ENCODE measurements at places on chromosomes 7 and 10.

DNA sequence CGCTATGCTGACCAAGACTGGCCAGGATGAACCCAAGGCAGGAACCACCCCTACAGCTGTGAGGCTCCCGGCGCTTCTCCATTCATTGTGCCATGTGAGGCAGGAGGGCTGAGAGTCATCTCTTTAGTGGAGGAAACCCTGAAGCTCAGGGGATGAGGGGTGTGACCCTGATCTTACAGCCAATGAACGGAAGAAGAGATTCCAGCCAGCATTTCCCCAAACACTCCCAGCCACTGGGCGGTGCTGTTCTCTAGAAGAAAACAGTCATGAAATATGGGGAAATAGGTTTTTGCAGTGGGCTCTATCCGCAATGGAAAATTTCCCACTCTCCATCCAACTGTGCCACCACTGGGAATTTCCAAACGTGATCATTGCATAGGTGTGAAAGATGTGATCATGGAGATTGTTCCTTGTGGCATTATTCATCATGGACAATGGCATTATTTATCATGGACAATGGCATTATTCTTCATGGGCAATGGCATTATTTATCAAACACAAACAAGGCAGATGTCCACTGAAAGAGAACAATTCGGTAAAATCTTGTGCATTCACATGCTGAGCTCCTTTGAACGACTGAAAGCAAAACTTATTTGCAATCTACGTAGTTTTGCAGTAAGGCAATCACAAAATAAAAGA lies 14.0 kb upstream of the SLC18A2 start:
- DNase-seq = no peak

- no peak for DNase-seq
Measured at GRCh38 chr7:73970801-73971229, 57.2 kb upstream of the ELN start.

DNA sequence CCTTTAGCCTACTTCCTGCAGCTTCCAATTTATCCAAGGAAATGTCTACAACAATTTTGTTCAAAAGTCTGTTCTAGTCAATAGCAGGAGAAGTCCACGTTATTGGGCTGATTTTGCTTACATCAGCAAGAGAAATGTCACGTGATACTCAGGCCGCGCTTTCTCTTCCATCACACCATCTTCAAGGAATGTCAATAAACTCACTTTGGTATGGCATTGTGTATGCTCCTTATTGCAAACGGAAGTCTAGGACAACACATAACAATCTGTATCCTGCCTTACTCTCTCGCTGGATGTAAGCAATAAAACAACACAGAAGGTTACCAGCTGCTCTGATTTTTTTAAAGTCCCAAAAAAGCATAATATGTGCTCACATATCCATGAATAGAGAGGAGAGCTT lies 17.1 kb upstream of the STK17A start:
- no peak for DNase-seq

- DNase-seq = no peak
Measured at GRCh38 chr10:67621834-67622233, 74.2 kb downstream of the CTNNA3 start.

GRCh38 chr10:36817898-36818297 lies 307.5 kb upstream of the ANKRD30A start:
- no peak for DNase-seq

DNA sequence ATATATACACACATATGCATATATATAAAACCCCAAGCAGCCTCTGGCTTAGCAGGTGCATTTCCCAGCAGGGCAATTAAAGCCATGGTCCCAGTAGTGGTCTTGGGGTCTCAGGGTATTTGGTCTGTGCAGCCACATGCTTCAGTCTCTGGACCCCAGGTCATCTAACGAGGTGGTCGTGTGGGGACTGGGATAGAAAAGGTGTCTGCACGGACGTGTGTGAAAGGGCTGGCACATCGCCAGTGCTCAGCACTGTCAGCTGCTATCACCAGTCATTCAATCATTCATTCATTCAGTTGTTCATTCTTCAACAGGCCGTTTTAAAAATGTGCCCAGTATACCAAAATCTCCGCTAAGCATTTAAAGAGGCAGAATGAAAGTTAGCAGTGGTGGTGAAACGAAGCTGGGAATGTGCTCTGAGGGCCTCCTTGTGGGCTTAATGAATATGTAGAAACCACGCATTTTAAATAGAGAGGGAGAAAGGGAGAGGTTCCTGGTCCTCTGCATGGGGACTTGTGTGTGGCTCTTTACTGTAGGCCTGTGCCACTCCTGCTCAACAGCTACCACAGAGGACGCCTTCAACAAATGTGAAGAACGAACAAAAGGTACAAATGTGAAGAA lies 170.4 kb downstream of the EGFR start:
- no peak for DNase-seq

DNA sequence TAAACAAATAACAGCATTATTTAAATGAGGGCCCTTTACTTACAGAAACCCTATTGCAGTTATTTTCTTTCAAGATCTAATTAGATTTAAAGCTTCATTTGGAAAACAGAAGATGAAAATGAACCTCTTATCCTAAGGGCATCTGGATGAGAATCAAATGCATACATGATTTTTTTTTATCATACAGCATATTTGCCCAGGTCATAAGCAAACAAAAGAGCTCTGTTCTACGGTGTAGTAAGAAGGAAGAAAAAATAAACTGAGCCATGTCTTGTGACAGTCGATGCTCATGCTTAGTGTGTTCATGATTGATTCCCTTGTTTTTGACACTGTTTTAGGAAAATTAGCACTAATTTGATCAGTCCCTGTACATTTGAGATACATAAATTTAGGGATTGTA lies 202.6 kb upstream of the RNF32 start:
- no peak for DNase-seq

GRCh38 chr7:123974326-123974908 lies 49.4 kb downstream of the SPAM1 start:
- DNase-seq = no peak

DNA sequence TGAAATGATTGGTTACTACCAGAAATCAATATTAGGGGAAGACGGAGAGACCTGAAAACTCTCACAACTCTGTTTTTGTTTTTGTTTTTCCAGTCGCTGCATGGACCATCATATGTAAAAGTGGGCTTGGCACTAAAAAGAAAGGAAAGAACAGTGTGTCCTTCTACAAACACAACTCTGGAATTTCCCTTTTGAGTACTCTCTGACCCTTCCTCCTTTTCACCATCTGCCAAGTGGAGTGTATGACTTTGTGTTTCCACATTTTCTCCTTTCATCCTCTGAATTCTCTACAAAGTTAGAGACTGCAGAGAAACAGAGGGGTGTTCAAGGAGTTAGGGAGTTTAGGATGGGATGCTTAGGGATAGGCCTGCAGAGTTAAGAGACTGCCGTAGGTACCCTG lies 92.0 kb downstream of the MDFIC start:
- DNase-seq = no peak

DNA sequence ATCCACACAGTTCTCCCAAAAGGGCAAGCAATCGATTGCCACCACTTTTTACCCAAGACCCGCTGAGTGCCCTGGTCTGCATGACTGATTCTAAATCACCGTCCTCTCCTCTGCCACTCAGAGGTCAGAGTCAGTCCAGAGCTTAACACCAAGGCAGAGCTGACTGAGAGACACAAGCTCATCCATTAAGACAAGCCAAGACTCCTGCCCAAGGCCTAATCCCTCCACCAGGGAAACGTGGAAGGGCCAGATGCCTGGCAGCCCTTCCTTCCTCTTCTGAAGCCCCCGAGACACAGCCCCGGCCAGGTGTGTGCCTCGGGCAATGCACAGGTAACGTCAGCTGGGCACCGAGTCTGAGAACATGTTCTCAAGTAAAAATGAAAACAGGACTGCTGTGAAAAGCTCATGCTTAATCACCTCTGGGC lies 51.7 kb downstream of the DIP2C start:
- no peak for DNase-seq

DNA sequence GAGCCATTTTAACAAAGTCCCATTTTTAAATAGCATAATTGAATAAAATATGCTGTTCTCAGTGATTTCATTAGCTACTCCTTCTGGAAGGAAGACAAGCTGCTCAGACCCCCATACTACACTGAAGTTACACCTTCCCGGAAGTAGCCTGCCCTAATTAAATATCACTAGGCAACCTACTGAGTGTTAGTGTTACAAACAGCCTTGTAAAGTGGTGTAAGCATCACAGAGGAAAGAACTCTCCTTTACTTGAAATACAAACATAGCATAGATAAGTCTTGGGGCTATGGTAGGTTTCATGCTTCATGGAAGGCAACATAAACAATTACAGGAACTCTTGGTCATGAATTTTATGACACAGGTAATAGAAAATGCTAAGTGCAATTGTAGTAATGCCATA lies 43.4 kb upstream of the PTN start:
- DNase-seq = no peak

- no peak for DNase-seq
Measured at GRCh38 chr7:150465414-150465813, 15.0 kb downstream of the GIMAP8 start.

DNA sequence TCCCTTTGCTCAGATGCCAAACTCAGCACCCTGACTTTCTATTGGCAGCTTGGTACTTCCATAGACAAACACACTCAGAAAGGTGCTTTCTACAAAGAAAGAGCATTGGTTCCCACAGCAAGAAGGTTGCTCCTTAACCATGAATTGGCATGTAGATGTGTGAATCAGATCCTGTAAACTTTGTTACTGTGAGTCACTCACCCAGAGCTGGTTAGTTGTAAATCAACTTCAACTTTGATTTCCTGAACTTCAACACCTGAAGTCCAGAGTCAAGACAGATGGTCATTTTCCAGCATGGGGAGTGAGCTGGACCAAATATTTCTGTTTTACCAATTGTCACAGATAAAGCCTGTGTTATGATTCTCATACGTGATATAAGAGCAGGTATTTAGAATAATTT lies 797.2 kb downstream of the TNS3 start:
- DNase-seq = no peak

DNA sequence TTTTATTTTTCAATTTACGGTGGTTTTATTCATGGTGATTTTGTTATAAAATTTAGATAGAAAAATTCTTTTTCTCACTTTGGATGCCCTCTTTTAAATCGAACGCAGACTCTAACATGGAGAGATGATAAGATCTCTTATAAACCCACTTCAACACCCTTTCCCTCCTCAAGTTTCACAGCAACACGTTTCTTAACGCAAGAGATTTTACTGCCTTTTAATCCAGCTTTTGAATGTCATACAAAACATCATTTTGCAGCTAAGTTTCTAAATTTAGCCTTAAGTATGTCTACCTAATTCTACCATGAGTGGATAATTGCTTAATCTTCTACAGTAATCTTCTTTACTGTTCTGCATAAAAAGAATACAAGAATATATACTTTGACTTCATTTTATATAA lies 70.0 kb downstream of the SEMA3C start:
- no peak for DNase-seq

- no peak for DNase-seq
Measured at GRCh38 chr10:71782917-71783490, 9.7 kb upstream of the VSIR start.

- DNase-seq = no peak
Measured at GRCh38 chr10:59258890-59259289, 82.4 kb downstream of the PHYHIPL start.

GRCh38 chr7:157339777-157340677 lies 3.2 kb downstream of the DNAJB6 start:
- peak; percentile 66 for DNase-seq
